Activated T-helper 17 cell treated with anti-CD3 and anti-CD28 coated beads, Interleukin-2, amount 50 U/mL, for 72 hours (primary cell): ENCODE measurements at places on chromosomes 1 and 21.

DNA sequence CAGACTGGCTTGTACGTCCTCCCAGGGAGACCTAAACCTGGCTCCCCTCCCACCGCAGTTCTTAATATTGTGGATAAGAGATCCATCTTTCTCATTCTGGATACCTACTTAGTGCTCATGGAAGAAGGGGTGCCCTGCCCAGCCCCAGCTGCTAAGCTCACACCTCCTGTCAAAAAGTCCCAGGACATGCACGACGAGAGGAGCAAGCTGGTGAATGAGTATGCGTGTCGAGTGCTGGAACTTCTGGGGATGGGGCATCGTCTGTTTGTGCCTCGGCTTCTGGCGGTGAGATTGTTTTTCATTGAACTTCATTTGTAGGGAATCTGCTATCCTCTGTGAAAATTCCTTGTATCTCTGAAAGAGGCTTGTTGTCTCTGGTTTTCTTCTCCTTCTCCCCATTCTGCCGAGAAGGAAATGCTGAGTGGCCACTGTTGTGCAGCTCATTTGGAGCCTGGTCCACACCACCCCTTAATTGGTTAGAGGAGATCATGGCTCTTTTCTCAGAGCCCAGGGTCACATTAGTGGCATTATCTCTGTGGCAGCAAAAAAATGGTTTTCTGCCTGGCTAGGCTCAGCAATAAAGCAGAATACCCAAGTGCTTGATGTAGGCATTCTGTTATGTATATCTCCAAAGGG, 199.4 kb upstream of the CACYBP start:
- H3K27me3 ChIP-seq: no peaks in the 10 kb centered on the region
- peaks cover 4% of the 10 kb centered on the region for H3K4me1 ChIP-seq
- H3K36me3 ChIP-seq: no peaks in the 10 kb centered on the region
- no peak overlapping the region for H3K27ac ChIP-seq
- H3K4me3 ChIP-seq: no peak overlapping the region

DNA sequence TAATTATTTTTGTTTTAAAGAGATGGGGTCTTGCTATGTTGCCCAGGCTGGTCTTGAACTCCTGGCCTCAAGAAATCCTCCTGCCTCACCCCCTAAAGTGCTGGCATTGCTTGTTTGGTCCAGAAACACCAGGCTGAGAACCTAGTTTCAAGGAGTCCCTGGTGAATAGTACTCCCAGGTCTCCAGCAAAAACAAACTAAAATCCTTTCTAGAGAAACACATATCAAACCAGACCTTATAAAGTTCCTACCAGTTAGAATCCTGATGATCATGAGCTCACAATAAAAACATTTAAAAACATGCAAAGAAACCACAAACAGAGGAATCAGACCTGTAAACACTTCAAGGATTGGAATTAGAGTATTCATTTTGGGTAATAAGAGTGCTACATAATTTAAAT, 34.4 kb upstream of the PADI1 start:
- H3K4me1 ChIP-seq: no peaks in the 10 kb centered on the region
- no peaks in the 10 kb centered on the region for H3K36me3 ChIP-seq
- no peak overlapping the region for H3K4me3 ChIP-seq

GRCh38 chr1:93306920-93307319, 38.8 kb upstream of the DR1 start:
- ATAC-seq: no peak
- peaks cover 7% of the 10 kb centered on the region for H3K36me3 ChIP-seq
- H3K27ac ChIP-seq: no peak overlapping the region
- no peaks in the 10 kb centered on the region for H3K4me1 ChIP-seq
- no peaks in the 10 kb centered on the region for H3K27me3 ChIP-seq

- H3K4me1 ChIP-seq: no peaks in the 10 kb centered on the region
- H3K4me3 ChIP-seq: no peak overlapping the region
- H3K27ac ChIP-seq: no peak overlapping the region
- peaks cover 51% of the 10 kb centered on the region for H3K36me3 ChIP-seq
- no peaks in the 10 kb centered on the region for H3K27me3 ChIP-seq
These were observed 50.2 kb downstream of the SMYD2 start for GRCh38 chr1:214331180-214331579.

DNA sequence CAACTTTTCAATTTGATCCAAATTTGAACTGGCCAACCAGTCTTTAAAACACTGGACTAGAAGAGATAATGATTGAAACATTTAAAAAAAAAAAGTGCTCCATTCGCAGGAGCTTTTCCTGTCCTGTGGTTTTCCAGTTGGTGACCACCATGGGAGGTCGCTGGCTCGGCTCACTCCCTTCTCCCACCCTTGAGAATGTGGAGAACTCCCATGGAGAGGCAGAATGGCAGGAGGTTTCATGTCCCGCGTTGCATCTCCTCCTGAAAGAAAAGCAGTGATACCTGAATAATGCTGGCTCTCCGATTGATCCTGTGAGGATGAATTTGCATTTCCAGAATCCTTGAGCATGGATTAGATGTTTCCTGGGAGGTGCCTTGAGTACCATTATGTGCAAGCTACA, 16.5 kb upstream of the MPZL1 start:
- H3K4me1 ChIP-seq: peaks cover 31% of the 10 kb centered on the region
- H3K36me3 ChIP-seq: peaks cover 64% of the 10 kb centered on the region
- no peaks in the 10 kb centered on the region for H3K27me3 ChIP-seq
- H3K4me3 ChIP-seq: no peak overlapping the region
- no peak for ATAC-seq
- H3K27ac ChIP-seq: peak overlapping the region; percentile 43

- no peak overlapping the region for H3K4me3 ChIP-seq
- ATAC-seq: no peak
- no peaks in the 10 kb centered on the region for H3K27me3 ChIP-seq
These were observed 139.4 kb downstream of the POU2F1 start for GRCh38 chr1:167360120-167360519.
